ENCODE measurements at places on chromosomes 3 and 15. TPM values are rescaled to one million over a fixed set of nuclear protein-coding genes. Genes with fewer than 3 reads are reported as not detected.
A peak's percentile ranks its signal among the peaks of the same experiment; 100 is the strongest.

DNA sequence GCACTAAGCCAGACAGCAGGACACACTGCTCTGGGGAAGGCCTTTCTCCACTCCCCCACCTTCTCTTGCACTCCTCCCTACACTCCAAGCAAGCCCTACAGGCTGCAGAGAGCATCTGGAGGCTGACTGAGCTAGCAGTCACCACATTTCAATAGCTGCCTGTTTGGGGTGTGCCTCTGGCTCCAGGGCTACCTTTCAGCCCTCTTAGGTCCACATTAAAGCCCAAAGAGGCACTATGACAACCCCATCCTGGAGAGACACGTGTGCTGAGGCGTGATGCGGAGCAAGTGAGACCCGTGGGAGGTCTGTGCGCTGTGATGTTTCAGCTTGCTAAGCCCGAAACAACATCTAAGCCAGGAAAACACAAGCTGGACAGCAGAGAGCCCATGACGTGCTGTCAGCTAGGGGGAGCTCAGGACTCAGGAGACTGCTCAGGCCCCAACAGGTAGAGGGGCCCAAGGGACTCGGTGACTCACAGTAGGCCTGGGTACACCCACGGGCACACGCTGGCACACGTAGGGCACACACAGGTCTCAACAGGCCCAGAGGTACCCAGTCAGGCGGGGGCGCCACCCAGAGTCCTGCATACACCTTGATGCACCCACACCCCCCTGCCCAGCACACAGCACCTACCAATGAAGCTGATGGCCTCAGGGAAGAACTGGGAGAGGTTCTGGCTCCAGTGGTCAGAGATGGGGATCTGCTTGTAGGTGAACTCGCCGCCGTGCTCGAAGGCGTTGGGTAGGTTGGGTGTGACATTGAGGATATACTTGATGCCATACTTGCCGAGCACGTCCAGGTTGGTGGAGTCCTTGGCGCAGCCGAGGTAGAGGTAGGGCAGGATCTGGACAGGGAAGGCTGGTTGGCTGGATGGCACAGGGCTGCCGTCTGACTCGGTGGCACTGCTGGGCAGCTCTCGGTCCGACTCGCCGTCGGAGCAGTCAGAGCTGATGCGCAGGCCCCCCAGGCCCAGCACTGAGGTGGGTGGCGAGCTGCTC is 2.8 kb downstream of the DUSP7 start:
- DNase-seq = no peak

GRCh38 chr3:114378760-114379159 is 84.9 kb downstream of the TIGIT start:
- DNase-seq = no peak

DNA sequence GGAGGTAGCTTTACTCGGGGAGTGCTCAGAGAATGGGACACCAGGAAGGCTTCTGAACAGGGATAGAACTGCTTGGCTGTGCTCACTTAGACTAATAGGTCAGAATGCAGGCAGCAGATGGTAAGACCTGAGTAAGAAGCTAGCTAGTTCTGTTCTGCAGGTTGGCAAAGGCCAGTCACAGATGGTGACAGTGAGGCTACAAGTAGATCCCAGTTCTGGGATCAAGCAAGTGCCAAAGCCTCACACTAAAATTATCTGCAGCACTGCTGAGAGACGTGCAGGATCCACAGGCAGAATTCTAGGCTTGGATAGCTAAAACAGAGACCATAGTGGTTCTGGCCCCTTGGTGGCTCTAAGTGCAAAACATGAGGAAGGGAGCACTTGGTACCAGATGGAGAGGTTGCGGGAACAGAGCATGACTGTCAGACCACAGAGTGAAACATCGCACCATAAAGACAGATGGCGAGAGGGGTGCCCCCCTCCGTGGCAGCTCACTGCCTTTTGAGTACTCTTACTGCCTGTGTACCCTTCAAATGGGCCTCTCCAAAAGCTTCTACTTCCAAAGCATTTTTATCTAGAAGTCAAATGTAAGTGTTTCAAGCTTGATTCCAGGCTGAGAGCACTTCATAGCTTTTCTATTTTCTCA is 3.6 kb upstream of the GLCE start:
- no peak for DNase-seq

DNA sequence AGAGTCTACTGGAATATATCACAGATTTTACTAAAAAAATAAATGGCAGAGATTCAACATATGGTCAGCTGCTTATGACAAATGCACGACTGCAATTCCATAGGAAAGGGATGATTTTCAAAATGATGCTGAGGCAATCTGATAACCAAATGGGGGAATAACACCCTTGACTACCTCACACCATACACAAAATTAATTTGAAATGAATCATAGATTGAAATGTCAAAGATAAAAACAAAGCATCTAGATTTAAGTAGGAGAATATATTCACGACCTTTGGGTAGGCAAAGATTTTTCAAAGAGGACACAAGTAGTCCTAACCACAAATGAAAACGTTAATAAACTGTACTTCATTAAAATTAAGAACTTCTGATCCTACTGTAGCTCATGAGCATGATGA is 11.2 kb downstream of the SENP7 start:
- no peak for DNase-seq

DNA sequence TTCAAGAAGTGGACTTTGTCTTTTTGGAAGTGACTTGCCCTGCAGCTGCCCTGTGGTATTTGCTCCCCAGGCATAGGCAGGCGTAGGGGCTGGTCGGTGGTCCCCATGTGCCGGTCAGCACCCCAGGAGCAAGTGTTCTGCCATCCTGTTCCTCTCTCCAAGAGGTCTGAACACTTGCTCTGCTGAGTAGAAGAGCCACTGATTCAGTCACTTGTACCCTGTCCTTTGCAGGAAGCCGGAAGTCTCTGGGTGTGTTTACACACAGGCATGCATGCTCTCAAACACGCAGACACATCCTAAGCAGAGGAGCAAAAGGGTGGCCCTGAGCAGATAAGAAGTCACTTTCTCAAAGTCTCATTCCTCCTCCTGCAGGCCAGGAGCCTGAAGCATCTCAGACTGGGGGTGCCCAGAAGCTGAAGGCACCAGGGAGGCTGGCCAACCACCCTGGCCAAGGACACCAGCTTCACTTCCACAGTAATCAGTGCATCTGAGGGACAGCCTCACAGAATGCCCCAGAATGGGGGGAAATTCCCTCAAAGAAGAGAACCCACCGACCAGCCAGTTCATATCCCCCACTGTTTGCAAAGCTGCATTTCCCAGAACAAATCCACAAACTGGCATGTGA is 88.7 kb upstream of the POMGNT2 start:
- DNase-seq = no peak

- DNase-seq = no peak
These were observed 237.6 kb downstream of the RAP2B start for GRCh38 chr3:153399636-153400035.

DNA sequence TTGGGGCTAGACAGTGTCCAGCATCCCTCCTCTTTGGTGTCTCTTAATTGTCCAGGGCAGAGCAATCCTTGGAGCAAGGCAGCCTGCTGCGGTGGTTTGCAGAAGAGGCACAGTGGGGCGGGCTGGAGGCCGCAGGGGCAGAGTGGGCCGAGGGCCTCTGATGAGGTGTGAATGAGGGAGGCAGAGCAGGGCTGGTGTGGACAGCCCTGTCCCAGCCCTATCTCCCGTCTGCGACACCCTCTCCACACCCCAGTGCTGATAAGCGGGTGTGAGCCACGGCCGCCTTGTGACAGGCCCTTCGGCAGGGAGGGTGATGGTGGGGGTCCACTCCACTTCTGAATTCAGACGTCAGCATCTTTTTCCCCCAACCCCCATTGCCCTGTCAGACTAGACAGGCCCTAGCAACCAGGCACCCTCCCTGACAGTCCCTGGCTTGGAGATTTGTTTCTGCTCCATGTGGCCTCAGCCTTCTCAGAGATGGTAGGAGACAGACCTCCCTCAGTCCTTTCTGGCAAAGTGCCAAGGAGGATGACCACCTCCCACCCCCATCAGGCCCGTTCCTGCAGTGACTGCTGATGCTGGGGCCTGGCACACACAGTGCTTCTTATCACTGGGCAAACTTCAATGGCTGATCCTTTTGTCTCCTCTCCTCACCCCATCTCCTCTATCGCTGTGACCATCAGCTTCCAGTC is 37.3 kb downstream of the EXOG start:
- DNase-seq = no peak

DNA sequence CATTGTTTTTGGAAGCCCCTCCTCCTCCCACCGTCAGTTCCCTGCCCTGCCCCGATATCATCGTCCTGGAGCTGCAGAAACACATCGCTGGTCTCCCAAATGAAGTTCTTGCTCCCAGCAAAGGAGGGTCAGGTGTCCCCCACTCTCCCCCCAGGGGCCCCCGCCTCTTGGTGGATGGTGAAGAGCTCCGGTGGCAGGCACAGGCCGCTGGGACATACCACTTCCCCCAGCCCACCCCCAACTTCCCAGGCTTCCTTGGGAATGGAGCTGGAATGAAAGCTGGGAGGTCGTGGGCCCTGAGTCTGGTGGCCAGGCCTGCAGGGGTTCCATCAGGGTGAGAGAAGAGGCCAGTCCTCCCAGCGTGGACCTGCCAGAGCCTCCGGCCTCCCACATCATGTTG is 137.7 kb downstream of the CHSY1 start:
- DNase-seq = no peak

GRCh38 chr15:83092309-83092976 is 15.0 kb upstream of the TM6SF1 start:
- DNase-seq = no peak

GRCh38 chr3:58658508-58658907 is 8.1 kb downstream of the FAM3D start:
- no peak for DNase-seq

DNA sequence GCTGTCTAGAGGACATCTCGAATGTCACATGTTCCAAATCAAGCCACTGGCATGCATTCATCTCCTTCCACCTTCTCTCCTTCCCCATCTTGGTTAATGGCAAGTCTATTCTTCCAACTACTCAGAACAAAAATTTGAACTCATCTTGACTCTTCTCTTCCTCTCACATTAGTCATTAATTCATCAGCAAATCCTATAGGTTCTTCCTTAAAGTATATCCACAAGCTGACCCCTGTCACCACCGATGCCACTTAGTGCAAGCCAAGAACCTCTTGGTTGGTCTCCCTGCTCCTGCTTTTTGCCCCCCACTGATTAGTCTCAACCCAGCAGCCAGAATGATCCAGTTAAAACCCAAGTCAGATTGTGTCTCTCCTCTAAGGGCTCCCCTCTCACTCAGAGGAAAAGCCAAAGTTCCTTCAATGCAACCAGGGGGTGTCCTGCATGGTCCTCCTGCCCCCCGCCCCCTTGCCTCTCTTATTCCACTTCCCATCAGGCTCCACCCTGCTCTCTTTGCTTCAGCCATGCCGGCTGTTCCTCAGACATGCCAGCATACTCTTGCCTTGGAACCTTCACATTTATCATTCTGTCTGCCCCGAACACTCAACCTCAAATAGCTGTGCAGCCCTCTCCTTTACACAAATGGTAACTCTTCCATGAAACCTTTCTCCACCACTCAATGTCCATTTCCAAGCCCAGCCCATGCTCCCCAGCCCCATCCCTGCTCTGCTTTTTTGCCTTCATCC is 1.0 kb upstream of the GALNT15 start:
- no peak for DNase-seq

GRCh38 chr15:82132742-82133141 is 86.9 kb upstream of the MEX3B start:
- DNase-seq = peak; percentile 76

- no peak for DNase-seq
These were observed 62.6 kb downstream of the CHCHD6 start for GRCh38 chr3:126766653-126767052.

DNA sequence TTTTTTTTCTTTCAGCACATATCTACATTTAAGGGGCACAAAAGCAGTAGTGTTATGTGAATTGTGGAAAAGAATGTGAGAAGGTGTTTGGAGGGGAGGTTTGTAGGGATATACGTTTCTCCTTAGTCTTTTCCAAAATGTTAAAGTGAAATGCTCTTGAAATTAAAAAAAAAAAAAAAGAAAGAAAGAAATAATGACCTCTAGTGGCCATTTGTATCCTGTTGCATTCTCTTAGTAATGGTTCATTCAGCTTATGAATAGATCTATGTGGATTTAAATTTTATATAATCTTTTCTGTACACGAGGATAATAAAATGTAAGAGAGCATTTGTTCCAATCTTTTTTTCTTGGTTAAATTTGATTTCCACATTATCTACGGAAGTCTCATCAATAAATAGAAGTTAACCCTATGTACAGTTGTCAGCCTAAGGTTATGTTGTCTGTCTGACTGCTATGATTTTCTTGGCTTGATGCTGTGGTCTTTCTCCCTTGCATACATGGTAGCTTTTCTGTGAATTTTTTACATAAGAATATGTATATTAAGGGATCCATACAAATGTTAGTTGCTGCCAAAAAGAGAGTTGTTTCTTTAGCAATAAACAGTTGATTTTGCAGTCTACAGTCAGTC is 1.7 kb downstream of the P2RY13 start:
- no peak for DNase-seq

The TUSC7 gene
- not detected for total RNA-seq

The SEMA6D gene
- total RNA-seq = 2.6 TPM
